HFF-Myc (cell line): ENCODE measurements at places on chromosomes 3 and 15.
A peak's percentile ranks its signal among the peaks of the same experiment; 100 is the strongest.

DNA sequence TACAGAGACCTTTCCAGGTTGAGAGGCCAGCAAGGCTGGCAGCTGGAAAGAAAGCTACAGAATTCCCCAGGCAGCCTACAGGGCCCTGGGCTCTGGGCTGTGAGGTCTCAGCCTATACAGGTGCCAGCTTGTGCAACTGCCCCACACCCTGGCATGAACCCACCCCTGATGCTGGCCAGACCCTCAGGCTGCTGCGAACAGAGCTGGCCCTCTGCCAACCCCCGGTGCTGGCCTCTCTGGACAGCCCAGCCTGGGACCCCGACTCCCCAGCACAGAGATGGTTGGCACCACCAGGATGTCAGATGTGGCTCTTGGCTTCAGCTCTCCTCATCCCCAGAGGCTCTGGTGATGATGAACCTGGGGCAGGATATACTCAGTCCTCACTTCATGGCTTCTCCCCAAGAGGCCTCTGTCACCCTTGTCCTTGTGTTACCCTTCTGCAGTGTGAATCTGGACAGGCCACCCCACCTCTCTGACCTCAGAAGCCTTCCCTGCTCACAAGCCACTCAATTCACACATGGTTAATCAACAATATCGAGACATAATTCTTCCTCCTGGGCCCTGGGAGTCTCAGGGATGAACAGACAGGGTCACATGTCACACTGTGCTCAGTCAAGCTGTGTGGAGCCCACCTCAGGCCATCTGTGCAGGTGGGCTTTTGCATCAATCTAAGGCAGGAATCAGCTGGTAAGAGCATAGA is 11.0 kb upstream of the BFSP2 start:
- no peak for DNase-seq

DNA sequence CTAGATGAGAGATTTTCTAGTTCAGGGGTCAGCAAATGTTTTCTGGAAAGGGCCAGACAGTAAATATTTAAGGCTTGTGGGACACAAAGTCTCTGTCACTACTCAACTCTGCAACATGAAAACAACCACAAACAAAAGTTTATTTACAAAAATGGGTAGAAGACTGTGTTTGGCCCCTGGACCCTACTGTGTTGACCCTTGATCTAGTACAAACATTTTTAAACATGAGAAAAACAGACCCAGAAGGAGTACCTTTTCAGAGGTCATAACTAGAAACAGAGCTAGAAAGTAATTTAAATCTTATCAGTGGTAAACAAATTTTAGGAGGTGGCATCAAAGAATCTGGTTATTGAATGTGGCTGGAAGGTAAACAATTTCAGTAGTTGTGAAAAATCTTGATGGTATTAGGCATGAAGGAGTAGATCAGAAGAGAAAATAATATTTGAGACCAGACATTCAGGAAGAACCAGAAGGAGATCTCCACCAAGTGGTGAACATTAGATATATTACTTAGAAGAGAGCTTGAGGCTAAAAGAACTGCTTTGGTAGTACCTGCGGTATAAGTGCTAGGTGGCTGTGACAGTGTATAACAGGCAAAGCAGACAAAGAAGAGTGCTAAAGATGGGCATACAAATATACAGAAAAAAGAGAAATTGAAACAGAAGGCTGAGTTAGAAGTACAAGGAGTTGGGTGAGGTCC is 101.7 kb downstream of the NR1I2 start:
- no peak for DNase-seq

GRCh38 chr3:10353661-10354360 is 32.9 kb upstream of the SEC13 start:
- no peak for DNase-seq

DNA sequence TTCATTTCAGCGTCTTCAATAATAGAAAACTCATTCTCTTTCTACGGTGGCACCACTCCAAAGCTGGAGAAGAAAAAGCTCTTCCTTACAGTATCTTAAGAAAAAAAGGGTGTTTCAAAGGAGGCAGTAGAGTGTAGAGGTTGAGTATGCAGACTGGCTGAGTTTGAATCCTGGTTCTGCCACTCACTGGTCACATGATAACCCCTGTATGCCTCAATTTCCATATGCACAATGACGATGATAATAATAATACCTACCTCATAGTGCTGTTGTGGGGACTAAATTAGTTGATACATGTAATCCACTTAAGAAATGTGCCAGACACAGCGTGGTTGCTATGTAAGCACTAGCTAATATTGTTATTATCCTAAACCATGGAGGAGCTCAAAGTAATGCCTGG is 4.5 kb downstream of the ANP32A start:
- DNase-seq, result no peak

DNA sequence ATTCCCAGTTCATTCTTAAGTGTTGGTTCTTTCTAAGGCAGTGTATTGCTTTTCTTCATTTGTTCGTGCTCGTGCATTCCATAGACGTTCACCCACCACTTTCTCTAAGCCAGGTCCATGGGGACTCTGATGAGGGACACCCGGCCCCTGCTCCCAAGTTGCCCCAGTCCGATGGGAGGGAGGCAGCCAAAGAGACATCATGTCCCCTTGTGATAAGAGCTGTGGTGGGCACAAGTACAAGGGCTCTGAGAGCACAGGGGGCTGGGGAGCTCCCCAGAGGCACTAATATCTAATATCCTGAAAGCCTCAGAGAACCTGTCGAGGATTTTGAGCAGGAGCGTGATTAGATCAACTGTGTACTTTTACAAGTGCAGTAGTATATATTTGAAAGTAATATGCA is 6.3 kb downstream of the SPSB4 start:
- DNase-seq, result no peak

- DNase-seq, result no peak
Measured at GRCh38 chr15:80831192-80831591, 52.0 kb downstream of the CEMIP start.

GRCh38 chr3:71478568-71478967 is 105.0 kb downstream of the FOXP1 start:
- DNase-seq, result peak; percentile 15

DNA sequence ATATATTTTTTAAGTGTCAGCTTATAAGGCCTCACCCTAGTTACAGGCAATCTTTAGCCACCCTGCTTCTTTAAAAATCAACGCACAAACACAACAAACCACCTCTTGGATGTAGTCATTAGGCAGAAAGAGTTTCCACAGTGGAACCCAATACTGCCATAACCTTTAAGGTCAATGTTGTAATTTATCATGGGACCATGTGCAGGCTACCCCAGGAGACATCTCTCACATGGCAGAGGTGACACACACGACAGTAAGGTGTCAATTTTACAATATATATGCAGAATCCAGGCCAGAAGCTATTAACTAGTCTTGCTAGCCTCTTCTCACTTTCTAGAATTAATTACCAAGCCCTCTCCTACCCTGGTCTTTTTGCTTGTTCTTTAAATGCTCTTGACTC is 336.5 kb downstream of the MAGI1 start:
- DNase-seq, result no peak

DNA sequence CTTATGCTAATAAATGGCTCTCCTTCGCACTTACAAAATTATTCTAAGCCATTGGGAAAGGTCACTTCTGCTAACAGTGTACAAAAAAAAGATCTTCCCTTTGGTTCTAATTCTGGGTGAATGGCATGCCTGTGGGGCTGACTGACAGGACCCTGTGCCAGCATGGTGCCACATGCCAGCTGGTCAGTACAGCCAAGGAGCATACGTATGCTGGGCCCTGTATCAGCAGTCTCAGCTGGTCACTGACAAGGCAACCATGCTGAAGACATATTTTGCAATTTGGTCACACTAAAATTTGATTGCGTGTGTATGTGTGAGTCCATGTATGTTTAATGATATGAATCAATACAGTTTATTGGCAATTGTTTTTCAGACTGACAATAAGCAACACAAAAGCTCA is 246.1 kb downstream of the TBL1XR1 start:
- DNase-seq, result no peak

DNA sequence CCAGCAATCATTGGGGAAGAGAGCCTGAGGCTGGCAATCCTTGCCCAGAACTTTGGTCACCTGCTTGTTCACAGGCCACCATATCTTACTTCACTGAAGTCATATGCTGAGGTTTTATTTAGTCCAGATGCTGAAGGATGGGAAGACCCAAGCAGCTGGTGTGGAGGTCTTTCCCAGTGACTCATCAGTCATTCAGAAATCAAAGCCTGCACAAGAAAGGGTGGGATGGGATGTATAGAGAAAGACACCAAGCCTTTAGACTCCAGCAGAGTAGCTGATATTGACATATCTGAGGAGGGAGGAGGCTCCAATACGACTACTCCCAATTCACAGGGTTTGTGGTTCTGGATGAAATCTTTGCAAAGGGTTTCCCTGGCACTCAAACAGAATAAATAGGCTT is 13.0 kb upstream of the PHLDB2 start:
- no peak for DNase-seq

- DNase-seq, result no peak
Measured at GRCh38 chr3:37856381-37856780, 5.3 kb upstream of the CTDSPL start.

DNA sequence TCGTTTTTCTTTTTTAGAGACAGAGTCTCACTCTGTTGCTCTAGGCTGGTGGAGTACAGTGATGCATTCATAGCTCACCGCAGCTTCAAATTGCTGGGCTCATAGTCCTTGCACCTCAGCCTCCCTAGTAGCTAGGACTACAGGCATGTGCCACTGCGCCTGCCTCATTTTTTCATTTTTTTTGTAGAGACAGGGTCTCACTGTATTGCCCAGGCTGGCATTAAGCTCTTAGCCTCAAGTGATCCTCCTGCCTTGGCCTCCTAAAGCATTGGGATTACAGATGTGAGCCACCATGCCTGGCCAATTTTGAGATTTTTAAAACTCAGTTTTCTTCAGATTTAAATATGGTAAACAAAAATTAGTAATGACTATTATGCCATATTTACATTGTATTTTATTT is 29.0 kb downstream of the SKIL start:
- DNase-seq, result no peak

DNA sequence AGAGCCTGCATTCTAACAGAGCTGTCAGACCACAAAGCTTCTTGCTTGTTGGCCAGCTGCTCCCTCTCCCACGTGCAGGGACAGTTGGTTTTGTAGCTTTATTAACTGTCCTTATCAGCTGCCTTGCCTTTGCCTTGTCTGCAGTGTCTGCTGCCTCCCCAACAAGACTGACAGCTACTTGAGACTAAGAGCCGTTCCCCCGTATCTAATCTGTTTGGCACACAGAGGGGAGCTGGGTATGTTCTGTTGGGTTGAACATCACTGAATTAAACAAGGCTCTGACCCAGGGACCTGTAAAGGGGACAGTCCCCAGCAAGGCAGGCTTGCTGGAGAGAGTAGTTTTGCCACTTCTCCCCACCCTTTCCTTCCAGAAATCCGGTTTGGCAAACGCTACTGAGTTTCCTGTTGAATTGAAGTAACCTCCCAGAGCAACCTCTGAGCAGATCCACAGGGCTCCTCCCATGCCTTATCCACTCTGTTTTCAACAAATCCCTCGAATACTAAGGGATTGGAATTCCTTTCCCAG is 116.1 kb downstream of the ANP32A start:
- no peak for DNase-seq

- no peak for DNase-seq
Measured at GRCh38 chr3:107943786-107944523, 146.9 kb downstream of the CD47 start.

DNA sequence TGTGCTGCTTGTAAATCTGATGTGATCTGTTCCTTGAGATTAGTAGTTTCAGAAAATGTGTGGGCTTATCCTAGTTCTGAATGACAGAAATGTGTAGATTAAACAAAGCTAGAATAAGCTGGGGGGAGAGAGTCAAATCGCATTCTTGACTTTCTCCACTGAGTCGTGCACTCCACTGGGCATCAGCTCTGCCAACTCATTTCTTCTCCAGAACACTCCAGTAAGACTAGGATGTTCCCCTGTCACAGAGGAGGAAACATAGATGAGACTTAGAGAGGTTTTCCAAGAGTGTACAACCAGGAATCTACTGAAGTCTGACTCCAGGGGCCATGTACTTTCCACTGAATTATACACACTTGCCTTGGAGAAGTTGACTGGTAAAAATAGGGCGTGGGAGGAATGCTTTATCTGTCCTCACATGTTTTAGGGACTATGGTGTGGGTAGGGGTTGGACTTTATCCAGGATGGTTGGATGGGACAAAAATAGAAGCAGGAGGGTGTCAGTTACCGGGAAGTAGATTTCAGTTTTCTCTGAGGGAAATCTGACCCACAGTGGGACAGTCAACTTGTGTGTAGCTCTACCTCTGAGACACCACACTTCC is 298.2 kb downstream of the UBE2E2 start:
- DNase-seq, result no peak

DNA sequence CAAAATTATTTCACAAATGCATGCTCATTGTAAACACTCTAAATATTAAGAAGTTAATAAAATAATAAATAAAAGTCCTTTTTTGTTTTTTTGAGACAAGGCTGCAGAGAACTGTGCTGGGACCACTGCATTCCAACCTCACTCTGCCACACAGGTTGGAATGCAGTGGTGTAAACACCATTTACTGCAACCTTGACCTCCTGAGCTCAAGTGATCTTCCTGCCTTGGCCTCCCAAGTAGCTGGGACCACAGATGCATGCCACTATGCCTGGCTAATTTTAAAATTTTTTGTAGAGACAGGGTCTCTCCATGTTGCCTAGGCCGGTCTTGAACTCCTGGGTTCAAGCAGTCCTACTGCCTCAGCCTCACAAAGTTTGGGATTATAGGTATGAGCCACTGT is 578.4 kb downstream of the ZIC1 start:
- DNase-seq, result no peak

DNA sequence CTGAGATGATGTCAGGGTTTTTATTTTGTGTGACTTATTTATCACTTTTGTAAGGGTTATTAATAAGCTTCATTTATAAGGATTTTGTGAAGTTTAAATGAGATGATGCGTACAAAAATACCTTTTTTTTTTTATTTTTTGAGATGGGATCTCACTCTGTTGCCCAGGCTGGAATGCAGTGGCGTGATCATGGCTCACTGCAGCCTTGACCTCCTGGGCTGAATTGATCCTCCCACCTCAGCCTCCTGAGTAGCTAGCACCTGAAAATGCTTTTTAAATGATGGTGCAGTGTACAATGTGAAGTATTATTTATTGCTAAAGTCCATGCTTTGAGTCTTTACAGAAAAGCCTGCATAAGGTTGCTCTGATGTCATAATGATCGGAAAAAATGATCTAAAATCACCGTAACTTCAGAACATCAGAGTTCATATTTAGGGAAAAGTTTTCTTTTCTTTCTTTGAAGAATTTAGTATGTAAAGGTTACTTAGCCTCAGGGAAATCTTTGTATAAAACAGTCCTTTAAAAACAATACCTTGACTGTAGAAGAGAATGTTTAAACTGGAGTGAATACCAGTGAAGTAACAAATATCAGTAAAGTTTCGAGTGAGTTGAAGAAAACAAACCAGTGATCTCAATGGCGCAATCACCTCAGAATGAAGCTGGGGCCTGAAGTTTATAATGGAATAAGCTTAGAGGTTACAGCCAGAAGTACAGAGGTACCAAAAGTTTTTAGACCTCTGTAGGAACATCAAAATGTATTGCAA is 29.7 kb downstream of the TCF12 start:
- no peak for DNase-seq
